Upper lobe of right lung (tissue), 1 donor: ENCODE measurements at places on chromosomes 4 and X. TPM values are rescaled to one million over a fixed set of nuclear protein-coding genes. Genes with fewer than 3 reads are reported as not detected.

GRCh38 chrX:150365051-150365989 is 2.2 kb downstream of the MAMLD1 start:
- H3K4me3 ChIP-seq: peak overlapping the region; percentile 58
- H3K36me3 ChIP-seq: no peaks in the 10 kb centered on the region
- H3K27me3 ChIP-seq: no peaks in the 10 kb centered on the region
- peak; percentile 83 for DNase-seq

GRCh38 chr4:25970226-25970675 is 56.2 kb downstream of the SMIM20 start:
- peak; percentile 68 for DNase-seq
- H3K27ac ChIP-seq: peak overlapping the region; percentile 13
- H3K4me1 ChIP-seq: peaks cover 18% of the 10 kb centered on the region
- no peak overlapping the region for H3K4me3 ChIP-seq

DNA sequence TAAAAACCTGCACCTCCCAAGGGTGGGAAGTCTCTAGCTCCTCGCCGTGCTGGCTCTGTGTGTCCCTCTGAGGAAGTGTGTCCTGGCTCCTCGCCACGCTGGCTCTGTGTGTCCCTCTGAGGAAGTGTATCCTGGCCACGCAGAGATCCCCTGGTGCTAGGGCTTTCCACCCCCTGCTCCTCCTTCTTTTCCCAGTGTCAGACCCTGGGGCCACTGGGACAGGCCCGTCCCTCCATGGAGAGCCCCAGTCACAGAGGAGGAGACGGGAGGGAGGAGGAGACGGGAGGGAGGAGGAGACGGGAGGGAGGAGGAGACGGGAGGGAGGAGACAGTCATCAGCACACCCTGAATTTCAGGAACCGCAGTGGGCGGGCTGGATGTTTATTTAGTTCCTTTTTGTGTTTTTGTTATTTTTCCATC is 53.8 kb upstream of the HGFAC start:
- no peaks in the 10 kb centered on the region for H3K36me3 ChIP-seq
- peak overlapping the region; percentile 86 for H3K27ac ChIP-seq
- H3K4me3 ChIP-seq: peak overlapping the region; percentile 45
- peaks cover 29% of the 10 kb centered on the region for H3K4me1 ChIP-seq
- no peaks in the 10 kb centered on the region for H3K27me3 ChIP-seq
- peak; percentile 90 for DNase-seq

DNA sequence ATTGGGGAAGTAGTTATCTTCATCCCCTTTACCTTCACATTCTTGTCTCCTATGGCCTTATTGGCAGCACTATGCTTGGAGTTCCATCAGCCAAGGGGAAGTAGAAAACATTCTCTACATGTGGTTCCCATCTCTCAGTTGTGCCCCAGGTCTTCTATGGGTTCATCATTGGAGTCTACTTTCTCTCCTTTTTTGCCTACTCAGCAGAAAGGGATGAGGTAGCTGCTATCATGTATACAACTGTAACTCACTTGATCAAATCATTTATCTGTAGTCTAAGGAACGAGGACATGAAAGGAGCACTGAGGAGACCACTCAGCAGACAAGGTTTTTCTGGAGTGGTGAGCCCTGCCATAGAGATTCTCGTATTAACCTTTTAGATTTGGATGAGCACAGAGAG is 119.0 kb upstream of the OR13H1 start:
- H3K27ac ChIP-seq: no peak overlapping the region
- no peaks in the 10 kb centered on the region for H3K4me1 ChIP-seq
- DNase-seq: no peak
- H3K4me3 ChIP-seq: no peak overlapping the region

The NAP1L5 gene
- total RNA-seq: 3.2 TPM

The SGMS2 gene
- 67.8 TPM for total RNA-seq
